Left lobe of liver (tissue), 2 donors: ENCODE measurements at places on chromosomes 11 and 22. TPM values are rescaled to one million over a fixed set of nuclear protein-coding genes. Genes with fewer than 3 reads are reported as not detected.

Gene GAS2L1
- total RNA-seq: 14.3 TPM

Gene PKDREJ
- total RNA-seq: 0.05 TPM

Gene TBX10
- total RNA-seq: 0.15 TPM

Gene FANCF
- total RNA-seq: 4.3 TPM

DNA sequence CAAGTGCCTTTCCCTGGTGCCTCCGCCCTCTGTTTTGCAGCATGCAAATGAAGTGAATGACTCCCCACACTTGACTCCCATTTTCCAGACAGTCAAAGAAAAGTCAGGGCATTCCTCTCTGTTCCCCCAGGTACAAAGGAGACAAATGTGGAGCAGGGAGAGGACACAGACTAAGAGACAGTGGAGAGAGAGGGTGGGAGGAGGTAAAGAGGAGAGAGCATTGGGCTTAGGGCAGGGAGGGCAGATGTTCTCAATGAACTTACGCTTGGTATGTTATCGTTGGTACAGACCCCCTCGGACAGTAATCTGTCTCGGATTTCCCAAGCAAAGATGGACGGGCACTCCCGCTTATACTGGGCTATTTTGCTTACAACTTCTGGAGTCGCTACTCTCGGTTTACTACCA, 9.8 kb downstream of the PAX6 start:
- no peak for DNase-seq

- DNase-seq: no peak
These were observed 38.6 kb downstream of the SOX6 start for GRCh38 chr11:16317712-16318111.
